Stimulated activated CD8-positive, alpha-beta memory T cell treated with anti-CD3 and anti-CD28 coated beads, Interleukin-4, amount 100 ng/mL, for 48 hours (primary cell): ENCODE measurements at places on chromosomes 12 and 14.

- no peak for DNase-seq
These were observed 390.6 kb upstream of the ATP2B1 start for GRCh38 chr12:90099288-90099687.

GRCh38 chr12:25186788-25187402 is 8.1 kb downstream of the DNAI7 start:
- DNase-seq = no peak

GRCh38 chr14:72000907-72001306 is 68.7 kb downstream of the RGS6 start:
- no peak for DNase-seq

- peak; percentile 24 for DNase-seq
These were observed 977 bp upstream of the TMEM120B start for GRCh38 chr12:121711361-121712189.
